Articular chondrocyte of knee joint (primary cell): ENCODE measurements at places on chromosomes 2 and 18. TPM values are rescaled to one million over a fixed set of nuclear protein-coding genes. Genes with fewer than 3 reads are reported as not detected.

TCF4 gene
- total RNA-seq = 116 and 136 TPM in 2 replicates

PLEKHH2 gene
- 27.0 and 33.1 TPM in 2 replicates for total RNA-seq

DUSP2 gene
- 1.2 and 2.1 TPM in 2 replicates for total RNA-seq

SLC8A1 gene
- total RNA-seq = 123 and 139 TPM in 2 replicates

SERPINB10 gene
- not detected in 2 replicates for total RNA-seq

AMER3 gene
- total RNA-seq = not detected in 2 replicates

BOLL gene
- not detected in 2 replicates for total RNA-seq

KIF5C gene
- 0.65 and 0.97 TPM in 2 replicates for total RNA-seq

COBLL1 gene
- total RNA-seq = 33.2 and 33.3 TPM in 2 replicates

CDH19 gene
- total RNA-seq = 0.11 and 0.13 TPM in 2 replicates
